CD4-positive, alpha-beta T cell (primary cell): ENCODE measurements at places on chromosomes 2 and 18.
A peak's percentile ranks its signal among the peaks of the same experiment; 100 is the strongest.

DNA sequence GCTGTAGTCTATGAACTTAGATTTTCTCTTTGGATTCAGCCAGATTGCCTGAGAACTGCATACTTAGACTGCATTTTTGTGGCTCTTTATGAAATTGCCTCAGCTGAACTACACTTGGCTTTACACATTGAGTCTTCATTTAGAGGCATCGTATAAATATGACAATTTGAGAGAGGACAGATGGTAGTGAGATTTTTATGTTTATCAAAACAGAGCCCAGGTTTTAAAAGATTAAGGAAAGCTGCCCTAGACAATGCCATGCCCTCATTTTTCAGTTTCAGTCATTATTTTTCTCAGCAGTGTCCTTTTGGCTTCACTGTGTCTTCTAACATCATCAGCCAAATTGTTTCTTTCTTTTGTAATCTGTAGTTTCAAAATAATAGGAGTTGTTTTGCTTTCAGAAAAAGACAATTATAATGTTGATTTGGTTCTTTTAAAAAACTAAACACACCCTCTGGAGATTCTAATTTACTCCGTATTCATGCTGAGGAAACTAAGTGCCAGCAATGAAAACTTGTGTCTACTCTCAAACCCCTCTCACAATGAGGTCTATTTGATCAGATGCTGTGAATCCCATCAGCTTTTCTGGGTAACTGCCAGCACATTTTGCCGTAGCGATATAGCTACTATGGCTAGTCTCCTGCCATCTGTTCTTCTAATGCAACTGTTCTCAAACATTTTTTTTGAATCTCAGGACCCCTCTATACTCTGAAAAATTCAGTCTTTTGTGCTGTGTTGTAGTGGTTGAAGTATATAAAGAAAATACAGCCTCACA, 46.2 kb downstream of the TWSG1 start:
- DNase-seq = no peak

- DNase-seq = no peak
Observed at GRCh38 chr2:225122007-225122406, 79.7 kb upstream of the DOCK10 start.

- no peak for DNase-seq
Observed at GRCh38 chr2:9297156-9297555, 90.5 kb downstream of the ASAP2 start.

- DNase-seq = no peak
Observed at GRCh38 chr18:69209761-69210160, 190.9 kb upstream of the DOK6 start.

- DNase-seq = no peak
Observed at GRCh38 chr18:68722821-68723220, 7.9 kb upstream of the TMX3 start.

DNA sequence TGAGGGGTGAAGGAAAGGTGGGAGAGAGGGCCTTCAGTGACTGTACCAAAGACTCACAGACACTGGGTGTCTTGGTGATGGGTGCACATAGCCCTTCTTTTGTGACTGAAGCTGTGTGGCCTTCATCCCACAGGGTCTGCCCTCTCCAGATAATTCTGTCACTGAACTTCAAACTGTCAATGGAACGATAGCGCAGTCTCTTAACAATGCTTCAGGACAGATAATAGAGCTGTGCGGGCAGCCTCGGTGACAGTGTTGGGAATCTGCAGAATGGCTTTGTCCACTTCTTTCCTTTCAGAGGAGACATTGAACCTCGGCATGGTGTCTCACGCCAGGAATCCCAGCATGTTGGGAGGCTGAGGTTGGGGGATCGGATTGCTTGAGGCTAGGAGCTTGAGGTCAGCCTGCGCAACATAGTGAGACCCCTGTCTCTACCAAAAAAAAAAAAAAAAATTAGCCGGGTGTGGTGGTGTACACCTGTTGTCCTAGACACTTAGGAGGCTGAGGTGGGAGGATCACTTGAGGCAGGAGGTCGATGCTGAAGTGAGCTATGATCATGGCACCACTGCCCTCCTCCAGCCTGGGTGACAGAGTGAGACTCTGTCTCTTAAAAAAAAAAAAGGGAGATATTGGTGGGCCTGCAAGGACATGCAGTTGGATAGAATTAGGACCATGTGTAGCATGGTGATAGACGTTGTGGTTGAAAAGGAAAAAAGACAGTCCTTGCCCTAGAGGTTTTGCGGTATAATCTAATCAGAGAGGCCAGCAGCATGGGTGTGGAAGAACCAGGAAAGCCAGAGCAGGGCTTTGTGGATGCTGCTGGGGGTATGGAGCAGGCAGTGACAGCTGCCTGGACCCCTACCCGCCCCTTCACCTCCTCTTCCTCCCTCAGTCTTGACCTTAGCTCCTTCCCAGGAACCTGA, 91.4 kb downstream of the LDLRAD4 start:
- no peak for DNase-seq

GRCh38 chr2:241349941-241350340, 6.1 kb upstream of the FARP2 start:
- no peak for DNase-seq

GRCh38 chr18:67219821-67220220, 296.7 kb downstream of the DSEL start:
- no peak for DNase-seq

- DNase-seq = no peak
Observed at GRCh38 chr18:65942854-65943253, 192.0 kb downstream of the CDH7 start.

DNA sequence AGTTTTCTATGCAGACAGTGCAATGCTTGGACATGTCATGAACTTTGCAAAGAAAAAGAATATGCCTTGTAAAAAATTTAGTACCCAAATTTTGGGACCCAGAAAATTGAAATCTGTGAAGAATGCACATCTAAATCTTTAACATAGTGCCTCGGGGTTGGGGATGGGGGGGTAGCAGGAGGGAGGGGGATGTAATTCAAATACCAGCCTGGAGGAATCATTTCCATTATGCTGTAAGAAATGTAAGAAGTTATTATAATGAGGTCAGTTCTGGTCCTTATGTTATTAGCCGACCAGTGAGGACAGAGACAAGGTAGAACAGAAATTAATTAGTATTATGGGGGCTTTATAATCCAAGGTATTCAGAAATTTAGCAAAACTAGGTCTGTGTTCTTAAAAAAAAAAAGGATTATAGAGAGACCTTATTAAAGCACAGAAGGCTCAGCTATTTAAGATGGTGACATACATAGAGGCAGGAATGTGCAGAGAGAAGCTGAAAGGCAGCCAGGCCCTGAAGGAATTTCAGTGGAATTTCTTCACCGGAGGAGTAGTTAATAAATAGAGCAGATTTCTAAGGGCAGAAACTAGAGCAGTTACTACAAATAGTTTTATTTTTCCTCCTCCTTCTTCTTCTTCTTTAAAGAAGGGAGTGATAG, 89.0 kb upstream of the RBMS1 start:
- DNase-seq = no peak

DNA sequence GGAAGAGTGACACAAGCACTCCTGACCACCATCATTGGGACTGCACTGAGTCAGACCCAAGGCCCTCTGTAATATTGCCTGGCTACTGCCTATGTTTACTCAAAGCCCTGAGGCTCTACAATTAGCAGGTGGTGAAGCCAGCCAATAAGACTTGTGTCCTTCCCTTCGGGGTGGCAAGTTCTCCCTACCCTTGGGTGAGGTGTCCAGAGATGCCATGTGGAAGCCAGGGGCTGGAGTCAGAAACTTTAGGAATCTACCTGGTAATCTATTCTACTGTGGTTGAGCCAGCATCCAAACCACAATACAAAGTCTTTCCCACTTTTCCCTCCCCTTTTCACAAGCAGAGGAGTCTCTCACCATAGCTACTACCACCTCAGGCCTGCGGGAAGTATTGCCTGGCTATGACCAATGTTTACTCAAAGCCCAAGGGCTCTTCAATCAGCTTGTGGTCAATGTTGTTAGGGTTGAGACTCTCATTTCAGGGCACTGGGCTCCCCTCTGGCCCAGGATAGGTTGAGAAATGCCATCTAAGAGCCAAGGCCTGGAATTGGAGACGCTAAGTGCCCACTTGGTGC, 17.6 kb downstream of the DHRS9 start:
- no peak for DNase-seq

DNA sequence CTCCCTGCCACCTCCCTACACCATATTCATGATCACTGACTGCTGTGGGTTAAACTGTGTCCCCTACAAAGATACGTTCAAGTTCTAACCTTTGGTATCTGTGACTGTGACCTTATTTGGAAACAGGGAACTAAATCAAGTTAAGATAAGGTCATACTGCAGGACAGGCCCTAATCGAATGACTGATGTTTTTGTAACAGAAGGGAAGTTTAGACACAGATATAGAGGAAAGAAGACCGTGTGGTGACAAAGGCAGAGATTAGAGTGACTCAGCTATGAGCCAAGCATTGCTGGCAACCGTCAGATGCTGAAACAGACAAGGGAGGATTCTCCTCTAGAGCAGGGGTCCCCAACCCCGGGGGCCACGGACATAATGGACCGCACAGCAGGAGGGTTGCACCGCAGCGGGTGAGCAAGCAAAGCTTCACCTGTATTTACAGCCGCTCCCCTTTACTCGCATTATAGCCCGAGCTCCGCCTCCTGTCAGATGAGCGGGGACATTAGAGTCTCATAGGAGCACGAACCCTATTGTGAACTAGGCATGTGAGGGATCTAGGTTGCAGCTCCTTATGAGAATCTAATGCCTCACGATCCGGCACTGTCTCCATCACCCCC, 28.9 kb upstream of the RNF152 start:
- DNase-seq = no peak

GRCh38 chr2:43038696-43039094, 187.7 kb downstream of the ZFP36L2 start:
- no peak for DNase-seq

- DNase-seq = peak; percentile 23
Observed at GRCh38 chr2:61857224-61857623, 3.4 kb upstream of the FAM161A start.

- DNase-seq = no peak
Observed at GRCh38 chr2:121479882-121480522, 50.7 kb upstream of the RNU4ATAC start.

DNA sequence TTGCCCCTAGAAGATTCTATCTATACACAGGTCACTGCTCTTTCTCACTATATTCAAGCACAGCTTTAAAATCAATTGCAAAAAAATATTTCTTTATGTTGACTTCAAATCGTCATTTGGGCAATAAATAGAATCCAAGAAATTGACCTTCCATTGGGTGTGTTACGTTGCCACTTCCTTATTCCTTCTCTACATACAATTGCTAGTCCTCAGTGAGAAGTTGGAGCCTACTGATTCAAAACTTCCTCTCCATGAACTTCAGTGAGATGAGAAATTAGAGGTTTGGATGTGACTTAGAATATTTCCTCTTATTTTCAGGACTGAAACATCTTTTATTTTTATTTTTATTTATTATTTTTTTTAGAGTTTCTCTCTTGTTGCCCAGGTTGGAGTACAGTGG, 40.3 kb downstream of the PMAIP1 start:
- DNase-seq = no peak
